ENCODE measurements at places on chromosomes 5 and 9.

DNA sequence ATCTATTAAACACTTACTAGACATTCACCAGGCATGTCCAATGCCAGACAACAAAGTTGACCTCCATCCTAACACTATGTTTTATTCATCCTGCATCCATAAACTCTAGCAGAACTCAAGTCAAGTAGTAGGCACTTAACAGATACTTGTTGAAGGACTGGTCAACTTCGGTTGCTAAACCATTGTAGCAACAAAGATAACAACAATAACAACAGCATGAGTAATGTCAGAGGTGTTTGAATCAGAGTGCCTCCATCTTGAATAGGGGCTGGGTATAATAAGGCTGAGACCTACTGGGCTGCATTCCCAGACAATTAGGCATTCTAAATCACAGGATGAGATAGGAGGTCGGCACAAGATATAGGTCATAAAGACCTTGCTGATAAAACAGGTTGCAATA, 180.5 kb upstream of the ZNF462 start:
- no peak for DNase-seq

- no peak for DNase-seq
Measured at GRCh38 chr5:73022471-73023169, 66.8 kb downstream of the FCHO2 start.

GRCh38 chr5:158923799-158924551, 175.7 kb downstream of the EBF1 start:
- DNase-seq = no peak

GRCh38 chr9:8762479-8763085, 963.0 kb upstream of the DMAC1 start:
- DNase-seq = no peak

- DNase-seq = peak; percentile 82
Measured at GRCh38 chr5:92402956-92403702, 1020.0 kb upstream of the ARRDC3 start.

GRCh38 chr5:151148583-151148982, 9.0 kb downstream of the ANXA6 start:
- DNase-seq = no peak

- no peak for DNase-seq
Measured at GRCh38 chr5:151738125-151738848, 20.1 kb downstream of the ATOX1 start.

DNA sequence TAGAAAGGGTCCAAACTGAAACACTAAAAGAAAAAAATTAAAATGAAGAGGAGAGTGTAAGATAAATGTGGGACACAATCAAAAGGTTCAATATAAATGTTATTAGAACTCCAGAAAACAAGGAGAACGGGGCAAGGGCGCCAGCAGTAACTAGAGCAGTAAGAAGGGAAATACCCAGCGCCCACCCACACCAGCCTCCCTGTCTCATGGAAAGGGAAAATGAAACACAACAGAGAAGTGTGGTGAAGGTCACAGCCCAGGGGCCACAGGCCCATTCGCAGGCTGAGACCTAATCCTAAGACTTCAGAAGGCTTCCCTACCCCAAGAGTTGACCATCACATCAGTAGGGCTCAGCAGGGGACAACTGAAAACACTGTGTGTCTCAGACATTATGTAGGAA, 45.8 kb upstream of the CLK4 start:
- DNase-seq = no peak

GRCh38 chr5:134493461-134494055, 31.9 kb upstream of the JADE2 start:
- DNase-seq = no peak
